ENCODE measurements at places on chromosomes 12 and 14. TPM values are rescaled to one million over a fixed set of nuclear protein-coding genes. Genes with fewer than 3 reads are reported as not detected.
A peak's percentile ranks its signal among the peaks of the same experiment; 100 is the strongest.

DNA sequence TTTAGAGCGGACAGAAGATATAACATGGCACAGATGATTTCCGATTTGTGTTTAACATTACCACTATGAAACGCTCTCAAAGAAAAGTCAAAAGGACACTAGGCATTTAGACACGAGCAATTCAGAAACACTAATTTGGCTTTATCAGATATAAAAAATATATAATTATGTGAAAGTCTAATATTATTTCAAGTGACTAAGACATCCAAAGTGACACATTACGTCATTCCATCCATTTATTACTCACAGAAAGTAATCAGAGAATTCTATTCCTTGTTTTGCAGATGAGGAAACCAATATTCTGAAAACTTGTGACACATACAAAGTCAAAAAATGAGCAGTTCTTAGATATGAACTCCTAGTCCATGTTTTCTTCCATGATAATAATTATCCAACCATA lies 250.8 kb upstream of the USP15 start:
- H3K4me3 ChIP-seq = no peak overlapping the region
- no peaks in the 10 kb centered on the region for H3K27me3 ChIP-seq
- no peaks in the 10 kb centered on the region for H3K36me3 ChIP-seq

Gene OVCH1
- 2.0 TPM for total RNA-seq

DNA sequence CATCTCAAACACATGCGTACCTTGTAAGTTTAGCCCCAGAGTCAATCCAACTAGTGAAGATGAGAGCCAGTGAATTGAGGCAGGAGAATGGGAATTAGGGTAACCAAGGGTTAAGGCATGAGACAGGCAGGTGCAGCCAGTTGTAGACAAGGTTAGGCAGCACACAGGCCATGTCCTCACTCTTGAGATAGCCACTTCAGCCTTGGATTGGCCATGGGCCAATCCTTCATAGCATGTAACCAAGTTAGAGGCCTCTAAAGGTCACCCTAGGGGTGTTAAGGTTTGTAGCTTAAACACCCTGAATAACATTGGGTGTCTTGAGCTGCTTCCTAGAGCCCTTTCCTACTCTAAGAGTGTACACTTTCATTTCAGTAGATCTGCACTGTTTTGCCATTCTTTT lies 208.2 kb upstream of the RBM19 start:
- no peak overlapping the region for H3K27ac ChIP-seq
- no peaks in the 10 kb centered on the region for H3K36me3 ChIP-seq
- no peak for DNase-seq
- H3K4me3 ChIP-seq = no peak overlapping the region
- peaks cover under 1% of the 10 kb centered on the region for H3K27me3 ChIP-seq

Gene LALBA
- not detected for total RNA-seq

Gene SLC6A13
- total RNA-seq = 3.9 TPM

Gene OR9K2
- total RNA-seq = not detected

GRCh38 chr12:96219700-96220206 lies 25.6 kb downstream of the ELK3 start:
- peak overlapping the region; percentile 77 for H3K27ac ChIP-seq
- H3K4me3 ChIP-seq = no peak overlapping the region
- H3K36me3 ChIP-seq = peaks cover 7% of the 10 kb centered on the region
- H3K4me1 ChIP-seq = peaks cover 28% of the 10 kb centered on the region
- DNase-seq = peak; percentile 91
- no peaks in the 10 kb centered on the region for H3K27me3 ChIP-seq

GRCh38 chr12:104285740-104286515 lies 17.6 kb upstream of the EID3 start:
- peaks cover 28% of the 10 kb centered on the region for H3K4me1 ChIP-seq
- peak; percentile 72 for DNase-seq
- H3K27me3 ChIP-seq = no peaks in the 10 kb centered on the region
- peak overlapping the region; percentile 92 for H3K4me3 ChIP-seq
- peak overlapping the region; percentile 97 for H3K27ac ChIP-seq

DNA sequence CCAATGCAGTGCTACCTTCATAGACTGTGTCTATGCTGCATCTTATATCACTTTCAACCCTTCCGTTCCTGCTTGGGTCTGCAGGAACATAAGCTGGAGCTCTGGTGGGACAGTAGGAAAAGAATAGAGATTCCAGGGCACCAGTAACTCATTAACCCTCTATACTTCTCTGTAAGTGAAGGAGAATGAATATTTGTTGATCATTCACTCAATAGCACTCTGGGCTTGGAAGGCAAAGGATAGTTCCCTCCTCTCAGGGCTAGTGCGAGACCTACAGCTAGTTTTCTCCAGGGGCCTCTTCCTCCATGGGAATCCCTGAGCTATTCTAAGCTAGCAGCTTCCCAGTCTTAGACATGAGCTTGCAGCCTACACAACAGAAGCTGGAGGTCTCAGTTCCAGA lies 84.7 kb downstream of the BMP4 start:
- peaks cover 4% of the 10 kb centered on the region for H3K4me1 ChIP-seq
- H3K4me3 ChIP-seq = no peak overlapping the region
- H3K27ac ChIP-seq = no peak overlapping the region
- no peaks in the 10 kb centered on the region for H3K27me3 ChIP-seq

Gene PMCH
- not detected for total RNA-seq

DNA sequence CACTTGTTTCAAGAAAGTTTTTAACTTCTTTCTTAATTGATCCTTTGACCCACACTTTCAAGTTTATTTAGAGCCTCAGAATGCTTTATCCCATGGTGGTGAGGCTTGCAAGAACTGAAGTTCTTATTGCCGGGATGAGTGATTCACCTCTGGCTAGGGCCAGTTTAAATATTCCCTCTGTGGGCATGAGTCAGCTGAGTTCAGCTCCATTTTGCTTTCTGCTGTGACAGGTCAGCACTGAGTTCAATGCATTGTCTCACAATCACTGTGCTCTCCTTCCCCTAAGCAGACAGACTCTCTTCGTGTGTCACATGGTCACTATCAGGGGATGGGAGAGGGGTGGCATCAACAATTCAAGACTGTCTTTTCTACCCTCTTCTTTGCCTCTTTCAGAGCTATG lies 514.6 kb upstream of the FBXO33 start:
- no peaks in the 10 kb centered on the region for H3K4me1 ChIP-seq
- no peak for DNase-seq
- no peak overlapping the region for H3K4me3 ChIP-seq
- H3K27me3 ChIP-seq = no peaks in the 10 kb centered on the region

- DNase-seq = no peak
- no peaks in the 10 kb centered on the region for H3K36me3 ChIP-seq
- no peaks in the 10 kb centered on the region for H3K27me3 ChIP-seq
- H3K27ac ChIP-seq = no peak overlapping the region
- no peak overlapping the region for H3K4me3 ChIP-seq
These were observed 393.8 kb downstream of the NPAS3 start for GRCh38 chr14:33332497-33332896.

DNA sequence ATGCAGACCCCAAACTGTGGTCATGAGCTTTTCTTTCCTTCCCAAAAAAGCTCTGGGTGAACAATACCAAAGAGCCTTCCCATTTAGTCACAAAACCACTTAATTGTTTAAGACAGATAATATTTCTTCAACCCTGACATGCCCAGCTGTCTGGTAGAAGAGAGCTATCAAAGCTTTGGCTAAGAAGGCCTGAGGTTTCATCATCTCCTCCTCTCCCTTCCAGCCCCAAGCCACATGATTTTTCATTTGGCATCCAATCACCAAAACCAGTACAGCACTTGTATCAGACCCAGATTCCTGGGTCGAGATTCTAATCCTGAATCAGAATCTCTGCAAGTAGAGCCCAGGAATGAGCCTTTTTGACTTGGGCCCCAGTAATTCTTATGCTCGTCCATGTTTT lies 199.6 kb upstream of the TMEM260 start:
- no peak for DNase-seq
- no peaks in the 10 kb centered on the region for H3K27me3 ChIP-seq
- H3K36me3 ChIP-seq = no peaks in the 10 kb centered on the region
- no peak overlapping the region for H3K4me3 ChIP-seq
- H3K4me1 ChIP-seq = peaks cover 12% of the 10 kb centered on the region
- no peak overlapping the region for H3K27ac ChIP-seq

- no peak overlapping the region for H3K27ac ChIP-seq
- no peaks in the 10 kb centered on the region for H3K27me3 ChIP-seq
- no peaks in the 10 kb centered on the region for H3K4me1 ChIP-seq
- no peak overlapping the region for H3K4me3 ChIP-seq
- H3K36me3 ChIP-seq = no peaks in the 10 kb centered on the region
- no peak for DNase-seq
These were observed 7.9 kb downstream of the SSPN start for GRCh38 chr12:26203167-26203780.

GRCh38 chr12:97336900-97337751 lies 125.5 kb upstream of the RMST start:
- no peak for DNase-seq
- H3K27ac ChIP-seq = no peak overlapping the region
- no peak overlapping the region for H3K4me3 ChIP-seq
- H3K36me3 ChIP-seq = no peaks in the 10 kb centered on the region

Gene NEDD1
- 17.8 TPM for total RNA-seq

DNA sequence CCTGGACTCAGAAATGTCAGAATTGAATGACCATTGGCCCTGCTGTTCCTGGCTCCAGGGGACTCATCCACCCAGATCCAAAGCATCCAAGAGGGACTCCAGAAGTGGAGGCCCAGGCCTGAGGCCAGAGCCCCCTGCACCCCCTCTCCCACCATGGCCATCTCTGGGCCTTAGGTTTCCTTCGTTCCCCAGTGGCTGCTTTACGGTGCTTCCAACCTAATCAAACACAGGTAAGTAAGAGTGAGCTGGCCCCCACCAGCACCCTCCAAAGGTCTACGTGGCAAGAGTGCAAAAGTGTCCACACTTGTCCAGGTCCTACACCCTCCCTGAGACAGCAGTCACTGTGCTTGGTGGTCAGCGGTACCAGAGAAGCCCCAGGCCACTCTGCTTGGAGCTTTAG lies 139.0 kb downstream of the DPF3 start:
- no peaks in the 10 kb centered on the region for H3K36me3 ChIP-seq
- no peaks in the 10 kb centered on the region for H3K4me1 ChIP-seq
- no peak for DNase-seq
